Natural killer cell treated with Interleukin-12 subunit alpha and Interleukin-12 subunit beta and Interleukin-15 and Interleukin-18, amount 100 ng/mL, for 72 hours (primary cell): ENCODE measurements at places on chromosomes 3 and 15.

DNA sequence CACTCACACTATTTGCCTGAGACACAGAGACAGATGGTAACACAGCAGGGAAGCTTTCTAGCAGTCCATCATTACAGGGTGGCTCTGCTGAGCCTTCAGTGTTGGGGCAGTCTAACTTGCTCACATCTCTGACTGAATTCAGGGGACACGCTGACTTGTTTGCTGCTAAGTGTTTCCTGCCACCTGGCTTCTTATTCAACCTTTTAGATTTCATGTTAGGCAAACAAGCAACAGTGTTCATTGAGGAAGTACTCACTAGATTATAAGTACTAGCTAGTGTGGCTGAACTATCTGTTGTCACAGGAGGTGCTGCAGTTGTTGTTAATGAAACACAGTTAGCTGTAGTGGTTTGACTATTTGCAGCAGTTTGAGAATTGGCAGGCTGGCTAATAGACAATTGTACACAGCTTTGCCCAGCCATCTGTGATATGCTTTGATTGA lies 37.3 kb downstream of the USF3 start:
- no peak for DNase-seq

DNA sequence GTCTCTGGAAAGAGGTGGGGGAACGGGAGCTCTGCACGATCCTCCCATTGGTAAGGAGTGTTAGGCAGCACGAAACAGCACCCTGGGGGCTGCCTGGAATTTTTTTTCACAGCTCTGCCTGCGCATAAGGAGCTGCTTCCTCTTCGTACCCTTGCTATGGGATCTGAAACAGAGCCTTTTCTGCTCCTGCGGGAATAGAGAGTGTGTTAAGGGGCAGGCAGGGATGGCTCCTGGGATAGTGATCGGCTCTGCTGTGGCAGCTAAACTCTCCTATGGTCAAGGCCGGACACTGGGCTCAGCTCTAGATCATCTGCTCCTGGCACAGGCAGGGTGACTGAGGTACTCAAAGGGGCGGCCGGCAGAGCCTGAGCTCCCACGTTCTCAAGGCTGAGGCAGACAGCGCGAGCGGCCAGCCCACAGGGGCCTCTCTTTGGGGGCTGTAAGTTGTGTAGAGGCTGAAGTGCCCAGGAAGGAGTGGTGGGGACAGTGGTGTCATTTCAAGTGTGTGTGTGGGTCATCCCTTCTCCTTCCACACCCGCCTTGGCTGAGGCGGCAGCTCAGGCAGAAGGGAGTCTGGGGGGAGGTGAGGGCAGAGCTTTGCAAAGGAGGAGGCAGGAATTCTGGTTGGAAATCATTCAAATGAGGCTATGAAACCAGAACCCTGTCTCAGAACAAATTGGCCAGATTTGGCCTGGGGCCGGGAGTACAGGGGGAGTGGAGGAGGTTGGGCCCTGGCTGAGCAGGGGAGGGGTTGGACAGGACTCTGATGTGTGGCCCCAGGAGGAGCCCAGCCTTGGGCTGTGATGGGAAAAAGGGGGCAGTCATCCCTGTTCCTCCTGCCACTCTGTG lies 31.0 kb downstream of the EPHB3 start:
- no peak for DNase-seq

DNA sequence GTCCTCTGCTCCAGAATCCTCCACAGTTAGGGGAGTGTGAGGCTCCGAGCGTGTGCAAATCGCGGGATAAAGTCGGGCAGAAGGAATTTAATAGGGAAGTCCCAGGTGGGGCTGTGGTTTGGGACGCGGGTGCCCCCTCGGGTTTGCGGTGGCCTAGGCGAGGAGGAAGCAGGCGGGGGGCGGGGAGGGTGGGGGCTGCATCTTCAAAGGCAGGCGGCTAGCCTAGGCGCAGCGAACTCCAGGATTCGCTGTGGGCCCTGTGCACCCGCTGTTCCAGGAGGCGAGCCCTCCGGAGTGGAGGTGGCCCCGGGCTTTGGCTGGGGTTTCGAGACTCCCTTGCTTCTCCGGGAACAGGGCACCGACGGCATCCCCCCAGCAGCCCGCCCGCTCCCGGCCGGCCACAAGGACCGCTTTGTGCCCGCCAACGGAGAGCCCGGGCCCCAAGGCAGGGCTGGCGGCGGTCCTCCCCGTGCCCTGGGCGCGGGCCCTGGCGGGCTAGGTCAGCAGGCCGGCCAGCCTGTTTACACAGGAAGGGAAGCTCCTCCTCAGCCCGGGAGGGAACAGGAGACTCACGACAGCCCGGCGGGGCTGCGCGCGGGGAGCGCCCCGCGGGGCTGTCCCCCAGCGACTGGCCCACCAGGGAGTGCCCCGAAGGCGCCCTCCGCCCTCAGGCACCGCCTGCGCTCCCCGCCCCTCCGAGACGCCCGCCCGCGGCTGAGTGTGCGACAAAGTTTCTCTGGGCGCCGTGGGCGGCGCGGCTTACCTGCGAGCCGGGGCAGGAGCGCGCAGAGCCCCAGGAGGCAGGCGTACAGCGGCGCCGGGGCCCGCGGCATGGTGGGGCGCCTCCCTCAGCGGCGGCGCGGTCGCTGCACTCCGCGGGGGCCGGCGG lies 753 bp downstream of the ITGB5 start:
- no peak for DNase-seq

DNA sequence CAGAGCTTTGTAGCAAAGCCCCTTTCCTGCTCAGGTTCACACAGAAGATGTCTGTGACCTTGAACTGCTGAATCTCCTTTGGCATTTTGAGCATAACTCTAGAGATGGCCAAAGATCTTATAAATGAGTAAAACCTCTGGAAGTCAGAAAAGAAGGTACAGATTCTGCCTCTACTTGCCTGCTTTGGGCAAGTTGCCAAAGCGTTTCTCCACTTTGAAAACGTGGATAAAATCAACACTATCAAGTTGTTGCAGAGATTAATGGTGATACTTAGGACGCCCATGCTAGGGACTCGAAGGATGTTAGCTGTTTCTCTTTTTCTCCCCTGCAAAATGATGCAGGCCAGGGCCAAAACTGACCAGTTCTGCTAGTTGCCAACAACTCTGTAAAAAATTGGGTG lies 68.0 kb upstream of the CMTM7 start:
- DNase-seq, result no peak

DNA sequence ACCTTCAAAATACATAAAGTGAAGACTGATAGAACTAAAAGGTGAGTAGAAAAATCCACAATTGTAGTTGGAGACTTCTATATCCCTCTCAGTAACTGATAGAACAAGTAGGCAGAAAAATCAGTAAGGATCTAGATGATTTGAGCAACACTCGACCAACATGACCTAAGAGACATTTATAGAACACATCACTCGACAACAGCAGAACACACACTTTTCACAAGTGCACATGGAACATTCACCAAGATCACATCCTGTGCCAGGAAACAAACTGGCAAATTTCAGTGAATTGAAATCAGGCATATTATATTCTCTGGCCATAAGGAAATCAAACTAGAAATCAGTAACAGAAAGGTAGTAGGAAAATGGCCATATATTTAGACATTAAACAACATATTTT lies 37.1 kb downstream of the LYSMD4 start:
- no peak for DNase-seq

DNA sequence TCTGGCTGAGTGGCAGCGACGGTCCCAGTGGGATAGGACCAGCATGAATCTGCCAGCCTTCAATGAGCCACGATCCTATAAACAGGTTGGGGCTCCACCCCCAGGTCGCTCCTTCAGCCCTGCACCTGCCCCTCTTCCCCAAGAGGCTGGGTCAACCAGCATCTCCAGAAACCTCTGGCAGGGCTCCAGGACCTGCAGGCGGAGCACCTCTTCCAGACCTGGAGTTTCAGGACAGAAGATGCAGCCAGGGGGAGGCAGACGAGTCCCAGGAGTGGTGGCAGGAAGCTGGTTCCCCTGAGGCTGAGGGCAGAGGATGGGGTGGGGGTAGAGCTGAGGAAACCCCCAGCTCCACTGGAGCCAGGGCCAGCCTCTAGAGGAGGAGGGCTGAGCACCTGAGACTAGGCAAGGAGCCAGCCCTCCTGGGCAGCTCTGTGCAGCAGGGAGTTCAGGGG lies at the start of gene PLA2G4D:
TSS of gene PLA2G4D (minus strand) at position 51 of the 452 bp plus-strand sequence. CDS start 103 bp downstream, outside the sequence.
- no peak for DNase-seq

- no peak for DNase-seq
Observed at GRCh38 chr3:173865900-173866498, 468.5 kb downstream of the NLGN1 start.

DNA sequence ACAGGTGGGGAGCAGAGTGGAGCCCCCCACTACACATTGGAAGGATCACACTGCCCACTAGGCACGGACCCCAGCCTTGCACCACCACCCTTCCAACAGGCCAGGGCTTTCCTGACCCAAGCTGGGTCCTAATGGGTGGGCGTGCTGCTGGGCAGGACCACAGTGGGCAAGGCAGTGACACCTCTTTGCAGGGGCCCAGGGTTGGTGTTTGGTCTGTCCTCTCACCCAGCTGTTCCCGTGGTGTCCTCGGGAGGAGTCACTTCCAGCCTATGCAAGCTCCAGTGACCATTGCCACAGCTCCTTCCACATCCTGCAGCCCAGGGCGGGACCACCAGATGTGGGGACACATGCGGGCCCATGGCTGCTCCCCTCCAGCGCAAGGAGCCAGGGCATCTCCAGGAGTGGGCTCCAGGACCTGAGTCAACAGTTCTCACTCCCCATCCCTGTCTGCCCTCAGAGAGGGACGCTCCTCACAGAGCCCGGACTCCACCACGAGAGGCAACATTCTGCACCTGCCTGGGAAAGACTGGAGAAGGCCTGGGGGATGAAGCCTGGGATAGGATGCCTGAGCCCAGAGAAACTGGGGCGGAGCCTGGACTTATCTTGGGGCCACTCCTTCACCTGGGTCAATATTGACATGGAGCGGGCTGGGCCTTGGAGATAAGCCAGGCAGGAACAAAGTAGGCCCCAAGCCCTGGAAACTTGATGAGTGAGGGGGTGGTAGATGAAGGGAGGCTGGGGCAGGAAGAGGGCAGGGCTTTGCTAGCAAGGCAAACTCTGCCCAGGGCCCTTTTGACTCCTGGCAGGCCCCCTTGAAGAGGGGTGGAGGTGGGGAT lies 3.9 kb upstream of the VILL start:
- no peak for DNase-seq

- no peak for DNase-seq
Observed at GRCh38 chr3:77620009-77620408, 580.1 kb downstream of the ROBO2 start.

DNA sequence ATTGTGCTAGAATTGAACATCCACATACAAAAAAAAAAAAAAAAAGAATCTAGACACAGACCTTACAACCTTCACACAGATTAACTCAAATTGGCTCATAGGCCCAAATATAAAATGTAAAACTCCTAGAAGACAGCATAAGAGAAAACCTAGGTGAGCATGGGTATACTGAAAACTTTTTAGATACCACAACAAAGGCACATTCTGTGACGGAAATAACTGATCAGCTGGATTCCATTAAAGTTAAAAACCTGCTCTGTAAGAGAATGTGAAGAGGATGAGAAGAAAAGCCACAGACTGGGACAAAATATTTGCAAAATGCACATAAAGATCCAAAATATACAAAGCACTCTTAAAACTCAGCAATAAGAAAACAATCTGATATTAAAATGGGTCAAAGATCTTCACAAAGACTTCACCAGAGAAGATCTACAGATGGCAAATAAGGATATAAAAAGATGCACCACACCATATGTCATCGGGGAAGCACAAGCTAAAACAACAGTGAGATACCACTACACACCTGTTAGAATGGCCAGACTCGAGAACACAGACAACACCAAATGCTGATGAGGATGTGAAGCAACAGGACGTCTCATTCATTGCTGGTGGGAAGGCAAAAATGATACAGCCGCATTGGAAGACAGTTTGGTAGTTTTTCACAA lies 167.9 kb downstream of the PDE8A start:
- DNase-seq, result no peak

DNA sequence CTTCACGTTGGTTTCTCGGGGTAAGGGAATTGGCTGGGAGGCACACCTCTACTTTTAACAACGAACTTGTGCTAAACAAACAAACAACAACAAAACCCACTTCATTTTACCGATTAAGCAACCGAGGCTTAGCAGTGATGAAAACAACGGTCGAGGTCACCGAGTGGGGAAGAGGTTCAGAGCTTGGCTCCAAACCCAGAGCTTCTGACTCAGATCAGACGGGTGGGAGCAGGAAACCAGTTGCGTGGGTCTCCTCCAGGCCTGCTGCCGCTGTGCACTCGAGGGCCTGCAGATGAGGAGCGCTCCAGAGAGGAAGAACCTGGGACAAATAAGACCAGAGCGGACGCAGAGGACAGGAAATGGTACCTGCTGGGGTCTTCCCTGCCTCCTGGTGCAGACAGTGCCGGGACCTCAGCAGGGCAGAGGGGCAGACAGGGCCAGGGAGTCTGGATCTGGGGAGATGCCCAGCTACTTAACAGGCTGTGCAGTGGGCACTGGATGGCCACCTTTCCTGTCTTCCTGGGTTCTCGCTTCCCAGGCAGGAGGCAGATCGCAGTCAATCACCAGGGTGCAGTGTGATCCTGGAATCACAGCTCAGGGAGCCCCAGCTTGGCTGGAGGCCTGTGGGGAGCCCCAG lies 99.0 kb upstream of the MEF2A start:
- no peak for DNase-seq

DNA sequence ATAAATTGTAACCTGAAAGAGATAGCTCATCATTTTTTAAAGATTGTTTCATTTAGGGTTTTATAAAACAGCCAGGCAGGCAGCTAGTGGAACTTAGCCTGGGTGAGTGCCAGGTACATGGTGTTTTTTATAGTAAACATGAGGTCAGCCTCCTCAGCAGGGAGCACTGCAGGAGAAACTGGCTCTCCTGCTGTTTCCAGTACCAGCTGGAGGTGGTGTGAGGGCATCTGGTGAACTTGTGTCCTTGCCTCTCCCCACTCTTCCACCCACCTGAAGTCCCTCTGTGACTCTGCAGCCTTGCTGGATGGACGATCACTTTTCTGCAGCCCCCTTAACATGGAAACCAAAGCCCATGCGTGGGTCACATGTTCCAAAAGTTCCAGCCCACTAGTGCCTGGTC lies 128.4 kb downstream of the FAM174B start:
- DNase-seq, result no peak

GRCh38 chr15:63384906-63385305 lies 3.3 kb upstream of the CA12 start:
- no peak for DNase-seq

GRCh38 chr15:38085931-38086568 lies 151.6 kb downstream of the TMCO5A start:
- DNase-seq, result no peak

DNA sequence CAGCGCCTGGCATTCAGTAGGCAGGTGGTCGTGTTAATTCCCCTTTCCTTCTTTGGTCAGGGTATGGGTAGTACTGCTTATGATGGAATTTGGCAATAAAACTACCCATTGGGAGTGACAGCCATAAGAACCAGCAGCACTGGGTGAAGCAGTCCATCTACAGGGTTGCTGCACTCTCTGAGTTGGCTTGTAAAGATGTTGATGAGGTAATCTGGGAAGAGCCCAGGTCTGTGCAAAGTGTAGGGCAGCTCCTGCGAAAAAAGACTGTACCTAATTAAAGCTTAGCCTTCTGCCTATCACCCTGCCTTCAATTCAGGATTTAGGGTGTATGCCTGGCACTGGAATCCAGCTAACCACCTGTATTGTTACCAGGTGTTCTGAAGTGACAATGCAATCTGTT lies 4.7 kb upstream of the FETUB start:
- no peak for DNase-seq

GRCh38 chr3:70011582-70011981 lies 12.0 kb downstream of the SAMMSON start:
- DNase-seq, result no peak
